ENCODE measurements at places on chromosomes 11 and 22.

DNA sequence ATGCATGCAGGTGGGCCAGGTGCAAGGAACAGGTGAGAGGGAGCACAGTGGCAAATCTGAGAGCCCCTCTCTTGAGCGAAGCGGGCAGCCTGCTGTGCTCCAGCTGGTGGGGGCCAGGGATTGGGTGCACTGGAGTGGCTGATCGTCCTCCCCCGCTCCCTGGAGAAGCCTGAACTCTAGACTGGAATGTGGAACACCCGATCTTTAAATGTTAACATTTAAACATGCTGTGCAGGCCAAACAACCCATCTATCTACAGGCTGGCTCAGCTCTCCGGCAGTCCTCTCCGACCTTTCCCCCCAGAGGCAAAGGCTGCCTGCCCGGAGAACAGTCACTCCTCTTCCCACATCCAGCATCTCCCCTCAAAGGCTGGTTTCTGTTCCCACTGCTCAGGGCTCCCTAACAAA is 5.1 kb downstream of the MRGPRF start:
- no peak for DNase-seq

DNA sequence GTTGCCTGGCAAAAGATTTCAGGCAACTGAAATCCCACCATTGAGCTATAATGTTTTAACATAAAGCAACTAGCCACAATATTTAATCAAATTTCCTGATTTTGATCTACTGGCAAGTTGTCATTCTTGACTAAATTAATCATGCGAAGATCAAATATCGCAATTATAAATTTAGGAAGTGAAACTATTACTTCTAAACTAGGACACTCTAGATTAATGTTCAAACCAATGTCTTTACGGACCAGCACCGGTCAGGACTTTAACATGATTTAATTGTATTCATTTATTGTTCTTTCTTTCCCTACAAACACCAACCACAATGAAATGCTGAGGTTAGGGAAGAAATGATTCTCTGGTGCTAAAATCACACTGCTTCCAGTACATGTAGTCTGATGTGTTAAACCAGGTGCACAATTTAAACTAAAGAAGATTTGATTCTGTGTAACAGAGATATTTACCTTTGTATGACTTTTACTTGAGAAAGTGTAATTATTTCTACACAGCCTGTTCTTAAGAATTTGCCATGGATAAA is 14.9 kb downstream of the GAS2 start:
- no peak for DNase-seq

DNA sequence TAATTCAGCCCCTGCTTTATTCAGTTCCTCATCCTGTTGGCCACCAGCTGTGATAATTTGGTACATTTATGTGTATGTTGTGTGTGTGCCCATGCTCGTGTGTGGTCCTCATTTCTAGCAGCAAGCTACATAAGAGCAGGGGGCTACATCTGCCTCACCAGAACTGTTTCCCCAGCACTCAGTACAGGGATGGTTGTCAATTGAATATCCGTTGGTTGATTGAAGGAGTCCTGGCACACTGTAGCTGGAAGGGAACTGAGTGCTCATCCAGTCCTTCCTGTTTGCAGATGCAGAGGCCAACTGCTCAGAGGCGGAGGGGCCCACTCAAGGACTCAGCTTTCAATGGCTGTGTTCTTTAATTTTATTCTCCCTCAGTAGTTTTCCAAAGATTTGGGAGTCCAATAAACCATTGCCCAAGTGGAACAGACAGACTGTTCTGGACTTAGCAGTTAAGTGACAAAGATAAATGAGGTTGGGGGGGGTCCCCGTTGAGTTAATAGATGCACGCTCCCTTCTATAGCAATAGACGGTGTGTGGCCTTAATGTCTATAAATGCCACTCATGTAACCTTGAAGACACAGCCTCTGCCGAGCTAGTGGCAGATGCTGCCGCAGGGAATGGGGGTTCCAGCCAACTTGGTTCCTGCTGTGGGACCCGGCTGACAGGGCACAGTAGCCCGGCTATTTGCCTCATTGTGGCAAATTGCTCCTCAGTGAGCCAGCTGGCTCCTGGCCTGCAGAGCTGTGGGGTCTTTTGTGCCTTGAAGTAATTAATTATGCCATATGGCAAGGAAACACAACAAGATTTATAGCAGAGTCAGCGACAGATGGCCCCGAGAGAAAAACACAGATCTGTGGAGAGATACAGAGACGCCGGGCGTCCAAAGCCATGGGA is 71.4 kb upstream of the GRK3 start:
- no peak for DNase-seq

GRCh38 chr22:46202897-46203600 is 47.0 kb downstream of the CDPF1 start:
- DNase-seq = no peak

GRCh38 chr11:95058621-95059020 is 8.1 kb upstream of the SRSF8 start:
- no peak for DNase-seq

- no peak for DNase-seq
These were observed 539 bp downstream of the SIRT3 start for GRCh38 chr11:235609-235996.

DNA sequence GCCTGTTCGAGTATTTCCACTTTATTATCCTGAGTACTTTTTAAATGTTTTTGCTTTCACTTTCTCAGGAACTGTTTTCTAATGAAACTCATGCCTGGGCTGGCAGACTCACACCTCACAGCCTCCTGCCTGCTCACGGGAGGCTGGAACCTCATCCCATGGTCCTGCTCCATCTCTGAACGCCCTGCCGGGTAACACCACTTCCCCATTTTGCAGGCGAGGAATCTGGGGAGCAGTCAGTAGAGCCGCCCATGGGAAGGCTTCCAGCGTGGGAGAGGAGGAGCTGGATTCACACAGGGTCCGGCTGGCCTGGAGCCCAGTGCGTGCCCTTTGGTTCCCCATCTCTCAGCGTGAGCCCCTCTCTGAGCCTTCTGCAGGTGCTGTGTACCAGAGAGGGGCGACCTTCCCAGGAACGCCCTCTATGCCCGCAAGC is 53.6 kb downstream of the SCUBE1 start:
- no peak for DNase-seq

DNA sequence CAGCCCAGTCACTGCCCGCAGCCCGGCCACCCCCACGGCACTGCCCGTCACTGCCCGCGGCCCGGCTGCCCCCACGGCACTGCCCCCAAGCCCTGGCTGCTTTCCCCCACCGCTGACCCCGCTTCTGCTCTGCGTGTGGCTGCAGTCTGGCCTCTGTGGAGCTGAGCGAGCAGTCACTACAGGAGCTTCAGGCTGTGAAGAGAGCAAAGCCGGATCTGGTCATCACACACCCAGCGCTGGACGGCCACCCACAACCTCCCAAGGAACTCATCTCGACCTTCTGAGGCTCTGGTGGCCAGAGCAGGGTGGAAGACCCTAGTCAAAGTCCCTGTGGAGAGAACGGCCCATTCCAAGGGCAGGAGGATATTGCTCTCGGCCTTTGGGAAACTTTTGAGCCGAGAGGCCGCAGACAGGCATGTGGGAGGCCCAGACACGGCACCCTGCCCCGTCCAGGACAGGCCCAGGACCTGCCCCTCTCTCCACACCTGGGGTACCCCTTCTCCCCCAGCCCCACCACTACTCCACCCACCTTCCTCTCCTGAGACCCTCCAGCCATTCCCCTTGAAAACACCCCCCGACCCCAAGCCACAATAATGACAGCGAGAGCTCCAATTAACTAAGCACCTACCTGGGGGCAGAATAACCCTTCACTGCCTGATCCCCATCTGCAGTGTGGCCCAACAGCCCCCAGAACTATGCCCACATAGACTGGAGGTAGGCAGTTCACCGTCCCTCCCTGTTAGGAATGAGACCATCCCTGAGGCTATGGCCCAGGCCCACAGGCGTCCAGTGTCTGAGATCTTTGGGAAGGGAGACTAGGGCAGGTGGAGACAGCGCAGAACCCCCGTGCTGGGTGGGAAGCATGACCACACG is 3.7 kb upstream of the PGGHG start:
- DNase-seq = no peak

- no peak for DNase-seq
These were observed 9.5 kb downstream of the FOLR3 start for GRCh38 chr11:72144807-72145565.

DNA sequence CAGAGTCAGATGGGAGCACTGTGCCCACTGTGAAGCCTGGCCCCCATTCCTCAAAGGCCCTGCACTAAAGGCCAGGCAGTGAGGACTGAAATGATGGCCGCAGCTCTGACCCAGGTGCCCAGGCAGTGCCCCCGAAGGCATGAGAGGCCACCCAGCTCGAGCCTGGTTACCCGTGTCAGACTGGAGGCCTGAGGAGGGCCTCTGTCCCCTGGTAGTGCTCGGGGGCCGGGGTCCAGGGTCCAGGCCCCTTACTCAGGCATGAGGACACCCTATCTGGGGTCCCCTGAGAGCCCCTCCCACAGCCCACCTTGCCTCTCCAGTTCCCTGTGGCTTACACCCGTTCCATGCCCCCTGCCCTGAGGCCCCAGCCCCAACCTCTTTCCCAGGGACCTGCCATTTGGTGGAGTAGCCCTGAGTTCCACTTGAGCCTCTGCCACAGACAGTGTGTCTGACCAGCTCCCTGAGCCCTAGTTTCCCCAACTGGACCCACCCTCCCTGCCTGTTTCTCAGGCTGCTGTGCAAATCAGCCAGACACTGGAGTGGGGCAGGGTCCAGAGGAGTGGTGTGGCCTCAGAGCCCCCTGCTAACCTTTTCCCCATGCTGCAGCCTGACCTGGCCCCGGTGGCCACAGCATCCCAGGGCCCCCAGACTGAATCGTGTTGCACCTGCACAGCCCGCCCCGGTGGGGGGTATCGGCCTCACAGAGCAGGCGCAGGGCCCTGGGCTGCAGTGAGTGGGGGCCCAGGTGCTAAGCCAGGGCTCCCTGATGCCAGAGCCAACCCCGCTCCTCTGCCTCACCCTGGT is 10.8 kb upstream of the ANKRD13D start:
- no peak for DNase-seq

DNA sequence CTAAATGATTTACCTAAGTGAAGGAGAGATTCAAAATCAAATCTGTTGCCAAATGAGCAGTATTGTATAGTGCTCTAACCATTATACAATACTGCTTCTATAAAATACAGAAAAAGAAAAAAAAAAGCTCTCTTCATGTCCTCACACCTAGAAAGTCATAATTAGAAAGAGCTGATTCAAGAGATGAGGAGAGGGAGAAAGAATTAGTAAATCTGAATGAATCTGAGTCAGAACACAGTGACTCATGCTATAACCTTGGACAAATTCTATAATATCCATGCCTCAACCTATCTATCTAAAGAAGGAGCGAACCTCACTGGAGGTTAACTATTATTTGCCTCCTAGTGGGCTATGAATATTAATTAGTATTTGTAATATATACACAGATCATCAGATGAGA is 29.4 kb downstream of the AMBRA1 start:
- no peak for DNase-seq

DNA sequence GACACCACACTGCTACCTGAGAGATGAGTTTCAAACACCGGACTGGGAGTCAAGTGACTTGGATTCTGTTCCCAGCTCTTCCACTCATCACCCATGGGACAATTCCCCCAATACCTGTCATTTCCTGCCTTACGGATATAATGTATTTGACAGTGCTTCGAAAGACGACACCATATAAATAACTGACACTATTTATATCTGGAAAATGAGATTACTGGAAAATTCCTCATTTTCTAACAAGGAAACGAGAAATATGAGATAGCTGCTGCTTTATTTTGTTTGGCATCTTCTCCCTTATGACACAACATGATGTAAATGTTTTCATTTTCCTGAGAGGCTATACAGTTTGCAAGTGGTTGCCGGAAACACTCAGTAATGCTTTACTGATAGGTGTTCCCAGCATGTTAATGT is 8.6 kb downstream of the HSCB start:
- DNase-seq = no peak

DNA sequence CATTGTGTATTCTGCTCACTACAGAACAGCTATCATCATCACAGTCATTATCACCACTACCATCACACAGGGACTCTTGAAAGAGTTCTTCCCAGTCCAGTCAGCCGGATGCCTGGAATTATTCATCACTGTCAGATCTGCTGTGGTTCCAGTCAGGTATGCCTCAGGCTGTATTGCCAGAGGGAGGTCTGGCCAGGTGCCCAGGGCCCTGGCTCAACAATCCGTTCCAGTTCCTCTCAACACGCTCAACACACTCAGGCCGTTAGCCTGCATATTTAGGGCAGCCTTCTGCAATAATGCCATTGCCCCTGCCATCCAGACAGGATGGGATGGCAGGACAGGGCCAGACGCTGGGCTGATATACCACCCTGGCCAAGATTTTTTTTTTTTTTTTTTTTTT is 28.6 kb upstream of the RASL10A start:
- DNase-seq = no peak

DNA sequence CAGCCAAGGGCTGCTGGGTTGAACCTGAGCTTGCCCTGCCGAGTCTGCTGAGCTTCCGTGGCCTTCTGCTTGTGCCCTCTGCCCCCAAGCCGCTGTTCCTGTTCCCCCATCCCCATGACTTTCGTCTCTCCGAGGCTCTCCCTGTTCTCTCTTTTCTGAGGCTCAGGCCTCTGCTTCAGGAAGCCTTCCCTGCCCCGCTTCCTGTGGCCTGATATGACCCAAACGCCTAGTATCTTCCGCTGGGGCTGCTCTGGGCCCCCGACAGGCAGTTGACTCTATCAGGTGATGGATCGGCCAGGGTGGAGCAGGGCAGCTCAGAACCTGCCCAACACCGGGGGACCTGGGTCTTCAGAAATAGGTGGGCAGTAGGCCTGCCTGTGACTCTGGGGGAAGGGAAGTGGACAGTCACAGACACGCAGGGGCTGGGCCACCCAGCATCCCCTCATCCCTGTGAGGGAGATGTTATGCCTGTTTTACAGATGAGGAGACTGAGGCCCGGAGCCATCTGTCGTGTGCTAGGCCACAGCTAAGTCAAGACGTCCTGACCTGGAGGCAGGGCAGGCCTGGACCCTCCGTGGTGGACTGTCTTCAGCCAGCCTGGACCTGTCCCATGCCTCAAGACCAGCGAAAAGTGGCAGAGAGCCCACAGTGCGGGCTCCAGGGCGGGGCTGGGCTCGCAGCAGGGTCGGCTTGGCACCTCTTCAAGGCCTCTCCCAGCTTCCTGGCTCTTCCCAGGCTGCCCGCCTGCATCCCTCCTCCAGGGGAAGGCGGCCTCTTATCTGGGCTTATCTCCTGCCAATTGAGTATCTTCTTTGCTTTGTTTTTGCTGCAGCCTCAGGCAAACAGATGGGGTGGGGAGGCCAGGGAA is 16.2 kb downstream of the BAD start:
- DNase-seq = no peak

GRCh38 chr11:2587976-2588748 is 111.6 kb downstream of the KCNQ1OT1 start:
- no peak for DNase-seq

GRCh38 chr11:63560506-63561180 is 2.5 kb downstream of the PLAAT2 start:
- DNase-seq = peak; percentile 9

Data from activated CD4-positive, alpha-beta T cell treated with anti-CD3 and anti-CD28 coated beads for 1 hour (primary cell).